ENCODE measurements at places on chromosomes 6 and 20.

- DNase-seq = no peak
Observed at GRCh38 chr6:133169901-133170300, 71.3 kb upstream of the EYA4 start.

DNA sequence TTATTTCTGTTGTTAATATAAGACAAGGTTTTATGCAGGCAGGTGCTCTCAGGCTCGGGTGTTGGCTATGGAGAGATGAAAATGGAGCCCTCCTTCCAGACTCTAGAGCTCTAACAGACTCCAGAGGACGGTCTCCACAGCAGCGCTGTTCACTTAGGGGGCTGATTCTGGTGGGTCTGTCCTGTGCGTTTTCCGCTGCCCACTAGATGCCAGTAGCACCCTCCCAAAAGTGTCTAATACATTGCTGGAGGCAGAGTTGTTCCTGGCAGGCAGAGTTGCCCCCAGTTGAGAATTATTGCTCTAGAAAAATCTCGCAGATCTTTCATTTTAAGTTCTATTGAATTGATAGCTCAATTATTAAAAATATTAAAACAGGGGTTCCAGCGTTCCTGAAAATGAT lies 109.9 kb downstream of the MAP3K4 start:
- DNase-seq = peak; percentile 18

DNA sequence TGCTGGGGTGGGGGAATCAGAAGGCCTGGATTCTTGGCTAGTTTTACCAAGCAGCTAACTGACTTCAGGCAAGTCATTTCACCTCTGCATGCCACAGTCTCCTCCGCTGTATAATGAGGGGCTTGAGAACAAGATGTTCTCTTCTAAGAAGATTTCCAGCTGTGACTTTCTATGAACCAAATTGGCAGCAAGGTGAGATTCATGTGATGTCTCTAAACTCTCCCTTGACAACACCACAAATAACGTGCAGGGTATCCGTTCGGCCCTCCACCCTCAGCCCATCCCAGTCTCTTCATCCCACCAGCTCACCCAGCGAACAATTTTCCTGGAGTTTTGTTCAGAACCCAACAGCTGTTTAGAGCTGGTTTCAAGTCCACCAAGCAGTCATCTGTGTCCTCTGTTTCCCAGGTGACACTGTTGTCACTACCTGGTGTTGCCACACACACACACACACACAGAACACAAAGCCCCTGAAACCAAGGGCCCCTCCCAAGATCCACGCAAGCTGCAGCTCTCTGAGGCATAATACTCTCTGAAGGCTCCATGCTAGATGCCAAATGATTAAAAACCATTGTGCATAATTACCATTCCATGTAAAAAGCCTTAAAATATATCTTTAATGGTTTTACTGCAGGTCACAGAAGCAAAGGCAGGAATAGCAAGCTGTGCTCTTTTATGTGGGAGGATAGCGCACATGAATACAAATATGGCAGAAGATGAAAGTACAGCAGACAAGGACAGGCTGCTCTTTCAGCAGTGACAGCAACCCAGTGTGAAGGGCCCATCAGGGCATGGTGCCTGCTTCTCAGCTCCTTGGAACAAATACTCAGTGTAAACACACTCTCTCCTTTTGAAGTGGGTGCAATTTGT lies 48.2 kb downstream of the ARHGAP18 start:
- no peak for DNase-seq

DNA sequence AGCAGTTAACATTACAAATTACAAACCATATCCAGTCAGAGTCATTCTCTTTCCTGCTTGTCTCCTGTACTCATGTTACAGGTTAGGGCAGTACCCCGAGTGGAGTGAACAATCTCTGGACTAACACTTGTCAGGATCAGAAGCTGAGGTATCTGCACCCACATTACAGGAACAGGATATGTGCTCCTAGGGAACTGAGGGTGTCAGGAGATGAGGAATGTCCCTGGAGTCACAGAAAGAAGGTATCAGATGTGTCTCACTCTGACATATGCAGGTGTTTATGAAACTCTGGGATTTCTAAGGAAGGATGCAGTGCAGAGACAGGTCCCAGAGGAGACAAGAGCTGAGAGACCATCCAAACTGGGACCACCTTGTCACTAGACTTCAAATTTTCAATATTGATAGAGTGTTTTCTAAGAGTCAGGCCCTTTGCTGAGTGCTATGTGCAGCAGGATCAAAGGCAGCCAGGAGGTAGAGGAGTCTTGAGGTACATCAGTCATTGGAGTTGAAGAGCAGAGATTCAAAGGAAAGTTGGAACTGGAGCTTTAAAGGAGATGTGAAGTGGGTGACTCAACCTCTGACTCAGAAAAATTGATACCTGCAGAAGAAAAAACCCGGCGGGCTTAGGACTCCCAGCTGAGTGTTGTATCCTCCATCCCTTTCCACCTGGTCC lies 12.6 kb downstream of the HLA-DPB1 start:
- DNase-seq = no peak

DNA sequence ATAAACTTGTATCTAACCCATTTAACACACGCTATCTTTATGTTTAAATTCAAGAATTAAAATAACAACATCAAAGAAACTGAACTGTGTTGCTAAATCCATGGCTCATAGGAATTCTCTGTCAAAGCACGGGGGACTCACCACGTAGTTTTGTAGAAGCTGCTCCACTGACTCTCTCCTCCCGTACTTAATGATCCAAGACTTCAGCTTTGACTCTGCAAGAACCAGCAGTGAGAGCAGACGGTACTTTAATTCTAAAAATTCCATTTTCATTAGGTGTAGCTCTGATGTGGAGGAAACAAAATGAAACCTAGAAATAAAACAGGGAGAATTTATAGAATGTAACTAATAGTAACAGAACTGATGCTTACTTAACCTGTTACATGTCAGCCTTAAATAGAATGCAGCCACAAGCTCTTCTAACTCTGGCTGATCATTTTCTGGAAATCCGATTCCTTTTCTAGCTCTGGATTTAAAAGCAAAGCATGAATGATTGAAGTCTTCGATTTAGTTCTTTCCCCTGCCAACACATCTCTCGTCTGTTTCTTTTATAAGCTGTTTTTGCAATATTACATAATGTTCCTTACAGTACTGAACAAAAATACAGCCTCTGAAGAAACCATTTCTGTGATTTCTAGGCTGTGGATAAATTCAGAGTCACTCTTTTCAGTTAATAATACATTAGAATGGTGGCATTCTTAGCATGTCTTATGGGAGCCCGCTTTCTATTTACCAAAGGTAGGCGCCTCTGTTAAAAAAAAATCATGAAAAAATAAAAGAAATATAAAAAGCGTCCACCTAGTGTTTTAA lies 165.5 kb downstream of the SYNE1 start:
- DNase-seq = no peak

GRCh38 chr6:3965071-3965718 lies 113.7 kb downstream of the FAM217A start:
- no peak for DNase-seq

DNA sequence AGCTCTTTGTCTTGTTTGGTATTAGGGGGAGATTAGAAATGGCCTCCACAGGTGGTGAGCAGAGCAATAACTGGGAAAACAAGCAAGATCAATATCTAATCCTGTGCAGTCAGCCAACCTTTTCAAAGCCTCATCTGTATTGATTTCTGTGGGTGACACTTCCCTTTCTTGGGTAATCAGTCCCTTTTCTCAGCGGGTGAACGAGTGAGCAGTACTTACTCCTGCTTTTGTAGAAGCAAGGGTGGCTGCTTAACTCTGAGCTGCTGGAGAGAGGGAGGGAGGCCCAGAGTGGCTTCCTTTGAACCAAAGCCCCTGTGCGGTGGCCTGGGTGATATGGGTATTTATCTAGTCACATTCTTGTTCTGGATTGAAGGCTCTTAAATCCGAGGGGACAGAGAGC lies 254.8 kb upstream of the CHD6 start:
- no peak for DNase-seq

DNA sequence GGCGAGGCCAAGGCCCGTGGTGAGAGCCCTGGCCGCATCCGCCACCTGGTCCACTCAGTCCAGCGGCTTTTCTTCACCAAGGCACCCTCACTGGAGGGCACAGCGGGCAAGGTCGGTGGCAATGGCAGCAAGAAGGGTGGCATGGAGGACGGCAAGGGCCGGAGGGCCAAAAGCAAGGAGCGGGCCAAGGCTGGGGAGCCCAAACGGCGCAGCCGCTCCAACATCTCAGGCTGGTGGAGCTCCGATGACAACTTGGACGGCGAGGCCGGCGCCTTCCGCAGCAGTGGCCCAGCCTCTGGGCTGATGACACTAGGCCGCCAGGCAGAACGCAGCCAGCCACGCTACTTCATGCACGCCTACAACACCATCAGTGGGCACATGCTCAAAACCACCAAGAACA lies 109.2 kb upstream of the MYL9 start:
- DNase-seq = no peak

DNA sequence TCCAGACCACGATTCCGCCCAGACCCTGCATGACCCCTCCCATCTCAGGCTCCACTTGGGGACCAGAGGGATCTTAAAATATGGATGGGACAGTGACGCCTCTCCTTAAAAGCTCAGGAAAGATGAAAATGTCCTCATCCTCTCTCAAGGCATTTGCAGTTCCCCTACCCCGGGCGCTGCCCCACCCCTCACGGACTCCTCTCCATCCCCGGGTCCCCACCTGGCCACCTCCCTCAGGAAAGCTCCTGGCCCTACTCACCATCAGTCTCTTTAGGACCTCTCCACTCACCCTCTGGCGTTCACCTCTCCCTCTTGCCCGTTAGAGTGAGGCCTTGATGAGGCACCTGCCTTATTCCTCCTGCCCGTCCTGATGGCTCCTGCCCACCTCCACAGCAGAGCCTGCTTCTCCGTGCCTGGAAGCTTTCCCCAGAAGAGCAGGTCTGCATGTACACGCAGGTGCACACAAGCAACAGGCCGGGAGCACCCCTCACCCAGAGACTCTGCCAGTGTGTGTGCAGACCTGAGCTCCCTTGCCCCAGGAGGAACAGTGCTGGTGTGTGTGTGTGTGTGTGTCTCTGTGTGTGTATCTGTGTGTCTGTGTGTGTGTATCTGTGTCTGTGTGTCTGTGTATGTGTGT lies 105.6 kb upstream of the NXT1 start:
- no peak for DNase-seq

DNA sequence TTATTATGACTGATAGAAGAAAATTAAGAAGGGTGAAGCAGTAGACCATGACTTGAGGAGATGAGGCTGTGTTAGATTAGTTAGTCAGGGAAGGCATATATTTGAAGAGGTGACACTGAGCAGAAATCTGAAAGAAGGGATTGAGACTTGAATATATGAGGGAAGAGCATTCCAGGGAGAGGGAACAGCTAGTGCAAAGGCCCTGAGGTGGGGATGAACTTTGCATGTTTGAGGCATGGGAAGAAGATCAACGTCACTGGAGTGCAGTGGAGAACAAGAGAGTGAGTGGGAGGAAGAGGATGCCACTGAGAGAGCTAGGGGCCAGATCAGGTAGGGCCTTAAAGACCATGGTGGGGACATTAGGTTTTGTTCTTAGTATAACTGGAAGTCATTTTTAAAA lies 119.0 kb downstream of the ZDHHC14 start:
- DNase-seq = no peak

GRCh38 chr20:53164072-53164471 lies 191.9 kb downstream of the TSHZ2 start:
- no peak for DNase-seq

- no peak for DNase-seq
Observed at GRCh38 chr6:28002161-28002560, 45.1 kb downstream of the OR2B6 start.

GRCh38 chr6:87397656-87398055 lies 10.1 kb upstream of the CFAP206 start:
- no peak for DNase-seq

GRCh38 chr6:122619309-122619708 lies 9.1 kb downstream of the PKIB start:
- DNase-seq = no peak

DNA sequence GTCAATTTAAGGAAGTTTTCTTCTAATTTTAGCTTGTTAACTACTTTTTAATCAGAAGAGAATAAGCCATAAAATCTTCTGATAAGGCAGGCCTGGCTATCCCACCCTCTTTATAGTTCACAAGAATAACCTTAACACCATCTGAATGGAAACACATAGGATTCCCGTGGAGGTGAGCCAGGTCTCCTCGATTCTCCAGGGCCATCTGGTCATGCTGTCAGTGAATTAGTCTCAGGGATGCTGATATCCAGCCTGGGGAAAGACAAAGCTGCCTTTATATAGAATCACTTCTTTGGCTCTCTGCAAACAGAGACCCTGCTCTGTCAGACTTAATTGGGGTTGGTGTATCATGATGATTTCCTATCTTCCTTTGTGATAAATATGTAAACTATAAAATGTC lies 30.1 kb upstream of the TAGAP start:
- no peak for DNase-seq

GRCh38 chr6:145904391-145904790 lies 59.8 kb downstream of the SHPRH start:
- peak; percentile 12 for DNase-seq

DNA sequence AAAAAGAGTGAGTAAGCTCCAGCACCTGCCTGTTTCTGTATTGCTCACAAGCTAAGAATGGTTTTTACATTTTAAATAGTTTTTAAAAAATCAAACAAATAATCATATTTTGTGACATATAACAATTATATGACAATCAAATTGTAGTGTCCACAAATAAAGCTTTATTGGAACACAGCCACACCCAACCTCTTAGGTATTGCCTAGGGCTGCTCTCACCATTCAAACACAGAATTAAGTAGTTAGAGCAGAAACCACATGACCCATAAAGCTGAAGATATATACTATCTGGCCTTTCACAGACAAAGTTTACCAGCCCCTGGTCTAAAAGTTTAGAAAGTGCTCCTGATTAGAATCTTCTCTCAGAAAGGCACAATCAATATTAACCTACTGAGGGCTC lies 11.2 kb downstream of the TNFRSF21 start:
- no peak for DNase-seq

DNA sequence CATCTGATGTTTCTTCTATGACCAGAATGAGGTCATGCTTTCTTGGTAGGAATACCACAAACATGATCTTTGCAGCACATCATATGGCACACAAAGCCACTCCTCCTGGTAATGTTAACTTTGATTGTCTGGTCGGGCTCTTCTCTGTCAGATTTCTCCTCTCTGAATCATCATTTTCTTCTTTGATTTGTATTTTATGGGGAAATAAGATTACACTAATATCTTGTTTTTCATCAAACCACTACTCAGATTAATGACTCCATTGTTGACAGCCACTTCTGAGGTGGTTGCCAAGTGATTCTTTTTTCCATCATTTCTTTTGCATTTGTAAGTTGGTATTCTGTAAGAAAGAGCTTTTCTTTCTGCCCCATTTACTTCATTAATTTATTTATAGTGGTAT lies 29.5 kb downstream of the TRMT11 start:
- DNase-seq = no peak

All from suppressor macrophage treated with lipopolysaccharide for 1 hour (primary cell).